A549 treated with DMSO at 1 μM for 4 hours (cell line): ENCODE measurements at places on chromosomes 12 and 14. TPM values are rescaled to one million over a fixed set of nuclear protein-coding genes. Genes with fewer than 3 reads are reported as not detected.

The RNU4-1 gene
- total RNA-seq = not detected in 5 replicates

The BCL11B gene
- 0.18 to 0.32 TPM (median 0.28 TPM) in 5 replicates for total RNA-seq

The KERA gene
- total RNA-seq = not detected in 5 replicates

The GPR84 gene
- 0.15 TPM in 1 of 5 replicates, not detected in the others for total RNA-seq

The FGF6 gene
- total RNA-seq = not detected in 5 replicates

The PTPRQ gene
- 0.01 to 0.11 TPM (median 0.03 TPM) in 4 of 5 replicates, not detected in the other for total RNA-seq

The RNU7-1 gene
- not detected in 5 replicates for total RNA-seq

The KRT82 gene
- not detected in 5 replicates for total RNA-seq

The IFI27 gene
- 1.2 to 1.9 TPM (median 1.4 TPM) in 5 replicates for total RNA-seq

The KRT1 gene
- total RNA-seq = not detected in 5 replicates

The DEPDC4 gene
- total RNA-seq = 1.3 to 2.0 TPM (median 1.4 TPM) in 5 replicates

The LMO3 gene
- not detected in 5 replicates for total RNA-seq

The ADGRD1 gene
- 0.25 to 0.71 TPM (median 0.36 TPM) in 5 replicates for total RNA-seq

The TAS2R20 gene
- 0.10 to 0.12 TPM (median 0.11 TPM) in 3 of 5 replicates, not detected in the others for total RNA-seq

The KCNJ8 gene
- 0.25 to 0.59 TPM (median 0.47 TPM) in 5 replicates for total RNA-seq

The CCT2 gene
- total RNA-seq = 298 to 357 TPM (median 328 TPM) in 5 replicates

The NAB2 gene
- 15.3 to 24.1 TPM (median 18.8 TPM) in 5 replicates for total RNA-seq

The KRT73 gene
- not detected in 5 replicates for total RNA-seq

The PPFIA2 gene
- total RNA-seq = 0.03 TPM in 1 of 5 replicates, not detected in the others

The PIANP gene
- total RNA-seq = 0.58 to 1.6 TPM (median 0.96 TPM) in 5 replicates

The NINJ2 gene
- total RNA-seq = 0.39 to 0.78 TPM (median 0.44 TPM) in 5 replicates

The RD3L gene
- total RNA-seq = not detected in 5 replicates

The MRPL51 gene
- 295 to 330 TPM (median 316 TPM) in 5 replicates for total RNA-seq

The KRT80 gene
- total RNA-seq = 53.8 to 71.0 TPM (median 63.0 TPM) in 5 replicates

The TSHR gene
- total RNA-seq = not detected in 5 replicates

The RNASE3 gene
- not detected in 5 replicates for total RNA-seq

The TMEM52B gene
- 0.12 to 0.36 TPM (median 0.16 TPM) in 5 replicates for total RNA-seq

The GPR68 gene
- total RNA-seq = 0.05 to 0.11 TPM (median 0.06 TPM) in 4 of 5 replicates, not detected in the other

The GPX2 gene
- total RNA-seq = 182 to 299 TPM (median 204 TPM) in 5 replicates

The ERP29 gene
- 120 to 132 TPM (median 126 TPM) in 5 replicates for total RNA-seq

The CIT gene
- total RNA-seq = 11.3 to 15.1 TPM (median 13.9 TPM) in 5 replicates

The NOS1 gene
- total RNA-seq = 0.34 to 0.72 TPM (median 0.64 TPM) in 5 replicates

The LRRC10 gene
- total RNA-seq = not detected in 5 replicates

The TSPAN19 gene
- total RNA-seq = not detected in 5 replicates

The MUCL1 gene
- not detected in 5 replicates for total RNA-seq

The YBX3 gene
- 260 to 283 TPM (median 272 TPM) in 5 replicates for total RNA-seq

The EIF2S3B gene
- total RNA-seq = 0.45 to 0.70 TPM (median 0.67 TPM) in 5 replicates

The CMKLR1 gene
- total RNA-seq = not detected in 5 replicates

The SERPINA9 gene
- total RNA-seq = 0.13 to 0.15 TPM in 2 of 5 replicates, not detected in the others

The TPH2 gene
- not detected in 5 replicates for total RNA-seq

The PLEKHG3 gene
- total RNA-seq = 32.1 to 54.8 TPM (median 51.5 TPM) in 5 replicates

The MANSC1 gene
- total RNA-seq = 3.2 to 4.5 TPM (median 3.8 TPM) in 5 replicates

The MSI1 gene
- total RNA-seq = 0.92 to 1.7 TPM (median 1.3 TPM) in 5 replicates

The TUBA1A gene
- 167 to 207 TPM (median 191 TPM) in 5 replicates for total RNA-seq

The ESPL1 gene
- 15.6 to 25.1 TPM (median 20.0 TPM) in 5 replicates for total RNA-seq
